NCI-H460 (cell line): ENCODE measurements at places on chromosomes 6 and 20. TPM values are rescaled to one million over a fixed set of nuclear protein-coding genes. Genes with fewer than 3 reads are reported as not detected.

The MOCS1 gene
- total RNA-seq = 1.2 and 1.4 TPM in 2 replicates

The BTBD3 gene
- 24.6 and 28.7 TPM in 2 replicates for total RNA-seq

The EGFL8 gene
- 3.7 and 6.0 TPM in 2 replicates for total RNA-seq

The PRKN gene
- 14.9 and 20.4 TPM in 2 replicates for total RNA-seq

The GPR6 gene
- total RNA-seq = not detected in 2 replicates

The ENPP5 gene
- total RNA-seq = not detected in 2 replicates

The TEAD3 gene
- 2.4 and 2.7 TPM in 2 replicates for total RNA-seq

The PSORS1C1 gene
- total RNA-seq = 0.09 and 0.37 TPM in 2 replicates

The PHF1 gene
- 15.9 and 18.8 TPM in 2 replicates for total RNA-seq

The PERP gene
- 87.1 and 90.5 TPM in 2 replicates for total RNA-seq

The CFAP206 gene
- total RNA-seq = 0.26 and 0.40 TPM in 2 replicates

The ADGRB3 gene
- total RNA-seq = 2.3 and 3.2 TPM in 2 replicates

The GSTA1 gene
- total RNA-seq = not detected in 2 replicates

The WFDC10A gene
- not detected in 2 replicates for total RNA-seq

The MPC1 gene
- total RNA-seq = 21.6 and 22.8 TPM in 2 replicates

The PDYN gene
- not detected in 2 replicates for total RNA-seq

The METTL24 gene
- not detected in 2 replicates for total RNA-seq

The ANKRD66 gene
- total RNA-seq = not detected in 2 replicates

The DDX43 gene
- not detected in 2 replicates for total RNA-seq

The SMOC2 gene
- total RNA-seq = not detected in 2 replicates

The EBF4 gene
- 1.0 and 2.0 TPM in 2 replicates for total RNA-seq

The PREX1 gene
- total RNA-seq = 0.10 and 0.12 TPM in 2 replicates

The TPD52L1 gene
- 96.1 and 107 TPM in 2 replicates for total RNA-seq

The HLA-DRB5 gene
- total RNA-seq = 0.20 TPM in 1 of 2 replicates, not detected in the other

The CUL9 gene
- 16.4 and 20.8 TPM in 2 replicates for total RNA-seq

The HLA-DQA1 gene
- not detected in 2 replicates for total RNA-seq

The MYBL2 gene
- total RNA-seq = 25.7 and 26.1 TPM in 2 replicates

The PIGT gene
- 145 and 150 TPM in 2 replicates for total RNA-seq

The MCCD1 gene
- not detected in 2 replicates for total RNA-seq

The POFUT1 gene
- total RNA-seq = 46.7 and 50.8 TPM in 2 replicates

The IL17F gene
- not detected in 2 replicates for total RNA-seq

The SNAI1 gene
- total RNA-seq = 2.2 and 2.3 TPM in 2 replicates

The OR2H2 gene
- total RNA-seq = not detected in 2 replicates

The DLL1 gene
- 0.14 and 0.17 TPM in 2 replicates for total RNA-seq

The SLC4A11 gene
- 65.8 and 71.0 TPM in 2 replicates for total RNA-seq

The EDN3 gene
- total RNA-seq = not detected in 2 replicates

The ZSCAN23 gene
- not detected in 2 replicates for total RNA-seq

The EMILIN3 gene
- total RNA-seq = 0.25 and 0.38 TPM in 2 replicates

The SMLR1 gene
- total RNA-seq = not detected in 2 replicates

The FAM217B gene
- 7.2 and 10.7 TPM in 2 replicates for total RNA-seq

The GSTA2 gene
- not detected in 2 replicates for total RNA-seq

The DEFB116 gene
- total RNA-seq = not detected in 2 replicates

The PAK5 gene
- not detected in 2 replicates for total RNA-seq
